ENCODE measurements at places on chromosomes 3 and 15. TPM values are rescaled to one million over a fixed set of nuclear protein-coding genes. Genes with fewer than 3 reads are reported as not detected.

Gene MYZAP
- total RNA-seq = not detected

Gene HYAL2
- total RNA-seq = 7.6 TPM

Gene PATL2
- 8.8 TPM for total RNA-seq

Gene ALG1L2
- 2.8 TPM for total RNA-seq

Gene ATRIP
- total RNA-seq = 24.5 TPM

Gene SLC51A
- not detected for total RNA-seq

Gene CCR8
- not detected for total RNA-seq

Gene CTXN2
- total RNA-seq = 0.35 TPM

Gene ACP3
- 13.7 TPM for total RNA-seq

Gene SKOR1
- total RNA-seq = 1.6 TPM

Gene NPAP1
- total RNA-seq = not detected

Gene STRIT1
- not detected for total RNA-seq

Gene NOX5
- total RNA-seq = not detected

Gene FMN1
- total RNA-seq = 5.8 TPM

DNA sequence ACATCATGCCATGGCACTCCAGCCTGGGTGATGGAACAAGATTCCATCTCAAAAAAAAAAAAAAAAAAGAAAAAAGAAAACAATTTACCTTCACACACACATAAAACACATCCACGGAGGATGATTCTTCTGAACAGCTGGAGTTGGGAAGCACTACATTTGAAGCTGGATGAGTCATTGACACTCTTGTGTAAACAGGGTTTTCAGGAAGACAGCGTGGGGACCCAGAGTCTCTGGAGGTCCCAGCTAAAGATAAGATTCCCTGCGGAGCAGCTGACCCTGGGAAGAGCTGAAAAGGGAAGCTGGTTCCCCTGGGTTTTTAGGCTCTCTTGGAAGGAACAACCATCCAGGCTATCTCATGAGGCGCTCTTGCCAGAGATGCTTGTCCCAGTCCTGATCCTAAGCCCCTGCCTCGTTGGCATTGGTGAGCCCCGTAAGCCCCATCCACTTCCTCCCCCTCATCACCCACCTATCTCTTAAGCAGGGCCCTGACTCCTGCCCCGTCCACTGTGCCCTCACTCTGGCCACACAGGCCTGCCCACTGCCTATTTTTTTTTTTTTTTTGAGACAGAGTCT, 32.0 kb upstream of the FURIN start:
- no peak for DNase-seq

GRCh38 chr3:8739757-8740504, 6.3 kb downstream of the CAV3 start:
- DNase-seq = no peak

- DNase-seq = no peak
These were observed 11.4 kb upstream of the ATP2B2 start for GRCh38 chr3:10516544-10517452.

DNA sequence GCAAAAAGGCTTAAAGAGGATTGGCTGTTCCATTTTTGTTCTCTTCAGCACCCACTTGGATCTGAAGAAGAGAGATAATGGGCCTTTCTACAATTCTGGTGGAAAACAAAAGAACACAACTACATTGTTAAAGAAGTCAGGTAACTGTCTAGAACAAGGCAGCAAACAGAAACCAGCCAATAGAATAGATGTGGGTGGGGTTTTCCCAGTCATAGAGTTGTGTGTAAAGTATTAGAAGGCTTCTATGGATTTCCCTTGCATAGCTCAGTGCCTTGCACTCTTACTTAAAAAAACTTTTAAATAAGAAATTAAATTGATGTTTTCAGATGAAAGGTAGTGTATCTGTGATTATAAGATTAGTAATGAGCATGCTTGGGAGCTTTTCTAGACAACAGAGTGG, 462.7 kb upstream of the ATP11B start:
- DNase-seq = no peak

DNA sequence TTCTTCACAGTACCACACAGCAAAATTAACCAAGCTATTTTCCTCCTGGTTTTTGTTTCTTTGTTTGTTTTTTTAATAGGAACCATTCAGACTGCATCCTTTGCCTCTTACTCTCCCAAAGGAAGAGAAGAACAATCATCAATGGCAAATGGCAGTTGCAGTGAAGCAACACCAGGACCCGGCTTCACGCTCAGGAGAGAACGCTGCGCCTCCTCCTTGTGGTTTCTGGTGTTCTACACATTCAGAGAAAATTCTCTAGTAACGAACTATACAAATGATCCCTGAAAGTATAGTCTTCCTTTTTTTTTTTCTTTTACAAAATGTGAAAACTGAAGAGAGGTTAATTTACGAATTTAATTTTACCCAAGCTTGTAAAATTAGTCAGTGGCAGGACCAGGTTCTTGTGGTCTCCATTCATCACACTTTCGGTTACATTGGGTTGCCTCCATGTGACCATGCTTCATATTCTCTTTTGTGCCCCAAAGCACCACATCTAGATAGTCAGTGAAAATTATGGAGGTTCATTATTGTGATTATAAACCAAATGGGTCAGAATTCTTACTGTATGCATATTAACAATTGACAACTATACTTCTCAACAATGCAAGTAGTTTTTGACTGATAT, 10.6 kb upstream of the MINDY2 start:
- no peak for DNase-seq

GRCh38 chr3:157938154-157938779, 168.0 kb downstream of the SHOX2 start:
- no peak for DNase-seq

GRCh38 chr3:168025076-168025475, 70.6 kb downstream of the GOLIM4 start:
- no peak for DNase-seq

DNA sequence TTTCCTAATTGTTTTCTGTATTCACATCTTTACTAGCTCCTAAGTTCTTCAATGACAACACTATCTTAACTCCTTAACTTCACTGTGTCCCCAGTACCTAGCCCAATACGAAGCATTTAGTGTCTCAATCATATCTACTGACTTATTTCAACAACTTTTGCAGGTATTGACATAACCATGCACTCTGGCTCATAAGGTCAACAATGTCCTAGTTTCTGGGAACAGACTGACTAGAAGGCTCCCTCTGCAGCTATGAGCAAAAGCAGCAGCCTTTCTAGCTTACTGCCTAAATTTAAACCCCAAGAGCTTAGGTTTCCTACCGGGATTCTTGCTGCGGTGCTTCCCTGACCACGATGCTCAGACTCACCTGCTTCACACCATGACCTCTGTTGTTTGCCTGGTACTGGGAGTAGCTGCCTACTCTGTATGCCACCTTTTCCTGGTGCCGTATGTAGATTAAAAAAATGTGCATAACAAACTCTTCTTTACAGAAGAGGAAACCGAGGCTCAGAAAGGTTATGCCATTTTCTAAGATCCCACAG, 767.7 kb downstream of the TUSC7 start:
- DNase-seq = no peak

GRCh38 chr3:172918165-172918564, 167.6 kb downstream of the ECT2 start:
- DNase-seq = no peak

- DNase-seq = no peak
These were observed 2.2 kb downstream of the PLSCR1 start for GRCh38 chr3:146542179-146542578.

DNA sequence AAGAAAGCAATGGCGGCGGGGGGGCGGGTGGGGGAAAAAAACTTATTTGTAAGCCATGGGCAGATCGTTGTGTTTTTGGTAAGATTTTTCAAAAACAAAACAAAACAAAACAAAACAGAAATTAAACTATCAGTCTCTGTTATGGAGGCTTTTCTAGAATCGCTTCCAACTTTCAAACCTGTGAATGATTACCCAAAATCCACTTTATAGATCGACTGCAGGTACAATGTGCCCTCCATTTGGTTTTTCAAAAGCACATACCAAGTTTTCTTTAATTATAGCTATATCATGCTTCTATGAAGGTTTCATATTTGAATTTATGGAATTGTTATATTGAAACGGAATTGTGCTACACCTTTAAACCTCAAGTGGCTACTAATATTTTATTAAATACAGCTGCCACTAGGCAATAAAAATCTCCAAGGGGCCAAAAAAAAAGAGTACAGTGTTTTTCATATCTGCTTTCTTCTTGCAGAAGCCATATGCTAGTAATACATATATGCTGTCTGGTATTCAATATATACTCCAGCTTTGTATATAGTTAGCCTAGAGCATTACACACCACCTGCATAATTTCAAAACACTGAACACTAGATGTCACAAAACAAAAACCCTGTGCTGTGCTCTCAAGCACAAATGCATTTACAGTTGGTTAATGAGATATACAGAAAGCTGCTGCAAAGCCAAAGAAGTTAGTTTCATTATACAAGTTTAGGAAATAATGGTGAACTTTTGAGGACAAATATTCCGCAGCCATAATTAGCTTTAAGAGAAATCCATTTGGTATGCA, 683.8 kb upstream of the NR2F2 start:
- no peak for DNase-seq

DNA sequence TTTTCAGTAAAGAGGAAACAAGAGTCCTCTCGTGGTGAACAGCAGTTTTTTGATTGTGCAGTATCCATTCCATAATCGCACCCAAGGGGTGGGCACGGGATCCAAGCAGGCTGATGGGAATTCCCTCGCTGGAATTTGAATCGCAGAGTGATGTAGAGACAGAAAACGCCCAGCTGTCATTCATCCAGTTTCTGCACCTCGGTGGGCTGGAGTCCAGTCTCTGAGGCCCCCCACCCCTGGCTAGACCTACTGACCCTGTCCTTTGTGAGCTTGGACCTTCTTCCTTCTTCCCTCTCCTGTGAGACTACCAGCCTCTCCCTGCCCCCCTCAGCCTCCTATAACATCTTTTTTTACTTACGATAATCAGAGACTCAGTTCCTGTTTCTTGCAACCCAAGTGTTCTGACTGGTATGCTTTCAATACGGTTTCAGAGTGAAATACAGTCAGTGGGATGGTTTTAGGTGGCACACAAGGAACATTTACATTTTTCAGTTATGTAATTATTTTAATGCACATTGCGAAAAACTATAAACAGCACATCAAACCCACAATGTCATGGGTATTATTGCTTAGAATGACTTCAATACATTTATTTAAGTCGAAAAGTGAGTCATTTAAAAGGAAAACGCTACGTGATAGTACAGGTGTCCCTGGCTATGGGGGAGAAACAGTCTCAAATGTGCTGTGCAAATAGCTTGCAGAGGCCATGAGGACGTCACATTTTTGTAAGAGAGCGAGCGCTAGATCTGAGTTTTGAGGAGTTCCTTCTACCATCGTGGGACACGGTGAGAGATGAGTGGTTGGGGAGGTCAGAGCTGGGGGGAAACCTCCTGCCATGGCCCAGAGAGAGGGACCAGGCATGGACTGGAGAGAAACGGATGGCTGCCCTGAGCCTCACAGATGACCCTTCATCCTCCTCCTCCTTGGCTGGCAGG, 37.5 kb upstream of the CHST2 start:
- peak; percentile 37 for DNase-seq

- DNase-seq = no peak
These were observed 103.9 kb upstream of the ALDH1A3 start for GRCh38 chr15:100775581-100776185.

GRCh38 chr3:65597226-65597951, 441.3 kb downstream of the MAGI1 start:
- no peak for DNase-seq

- DNase-seq = no peak
These were observed 74.0 kb upstream of the POLG start for GRCh38 chr15:89408372-89409183.

DNA sequence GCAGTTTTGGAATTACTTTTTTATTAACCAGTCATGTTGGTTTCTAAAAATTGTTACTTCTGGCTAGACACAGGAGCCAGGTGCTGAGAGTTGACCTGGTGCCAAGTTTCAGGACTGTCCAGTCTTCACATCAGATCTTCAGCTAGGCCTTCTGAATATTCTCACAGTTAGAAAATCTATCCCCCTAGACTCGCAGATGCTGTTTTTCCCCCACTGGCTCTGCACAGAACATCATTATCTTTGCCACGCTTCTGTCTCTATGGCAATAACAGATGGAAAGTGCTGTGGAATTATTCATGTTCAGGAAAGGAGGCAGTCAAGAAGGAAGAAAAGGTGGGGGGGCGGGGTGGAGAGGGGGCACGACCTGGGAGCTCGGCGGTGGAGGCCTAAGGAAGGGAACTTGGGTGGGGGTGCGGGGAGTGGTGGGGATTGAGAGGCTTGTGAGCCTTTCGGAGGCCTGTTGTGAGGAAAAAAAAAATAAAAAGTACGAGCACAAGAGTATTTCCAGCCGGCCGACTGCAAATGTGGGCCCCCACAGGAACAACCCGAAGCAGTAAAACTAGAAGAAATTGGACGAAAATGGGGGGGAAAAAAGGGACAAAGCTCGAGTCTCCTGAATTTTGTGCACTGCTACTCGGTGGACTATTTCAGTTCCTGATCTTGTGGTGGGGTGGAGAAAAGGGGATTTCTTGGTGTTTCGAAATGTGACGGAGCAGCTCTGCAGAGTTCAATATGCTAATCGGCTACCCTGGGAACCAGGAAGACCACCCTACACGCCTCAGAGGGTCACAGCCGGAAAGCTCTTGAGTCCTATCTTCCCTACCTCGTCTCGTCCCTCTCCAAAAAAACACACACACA, 1.5 kb upstream of the SKIL start:
- peak; percentile 72 for DNase-seq

GRCh38 chr3:129520960-129521359, 7.5 kb upstream of the RHO start:
- no peak for DNase-seq

GRCh38 chr15:51866161-51866560, 36.7 kb downstream of the TMOD3 start:
- no peak for DNase-seq

- no peak for DNase-seq
These were observed 59.3 kb downstream of the PIK3R4 start for GRCh38 chr3:130687327-130687726.

- no peak for DNase-seq
These were observed 88.6 kb downstream of the KLF13 start for GRCh38 chr15:31415201-31415600.

DNA sequence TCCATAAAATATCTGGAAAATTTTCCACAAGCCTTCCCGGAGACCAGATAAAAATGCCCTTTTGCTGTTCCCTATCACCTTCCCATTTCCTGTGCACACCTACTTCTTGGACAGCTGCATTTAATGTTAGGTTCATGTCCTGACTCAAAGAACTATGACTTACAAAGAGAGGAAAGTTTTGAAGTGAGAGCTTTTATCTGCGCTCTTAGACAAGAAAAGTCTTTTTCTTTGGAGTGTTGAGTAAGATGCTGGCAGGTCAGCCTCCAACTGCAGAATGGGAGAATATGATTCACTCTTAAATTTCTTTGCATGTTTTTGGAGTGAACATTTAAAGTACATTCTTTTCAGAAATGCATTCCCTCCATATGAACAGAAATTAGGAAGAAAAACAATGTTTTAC, 147.3 kb upstream of the DPH6 start:
- no peak for DNase-seq

DNA sequence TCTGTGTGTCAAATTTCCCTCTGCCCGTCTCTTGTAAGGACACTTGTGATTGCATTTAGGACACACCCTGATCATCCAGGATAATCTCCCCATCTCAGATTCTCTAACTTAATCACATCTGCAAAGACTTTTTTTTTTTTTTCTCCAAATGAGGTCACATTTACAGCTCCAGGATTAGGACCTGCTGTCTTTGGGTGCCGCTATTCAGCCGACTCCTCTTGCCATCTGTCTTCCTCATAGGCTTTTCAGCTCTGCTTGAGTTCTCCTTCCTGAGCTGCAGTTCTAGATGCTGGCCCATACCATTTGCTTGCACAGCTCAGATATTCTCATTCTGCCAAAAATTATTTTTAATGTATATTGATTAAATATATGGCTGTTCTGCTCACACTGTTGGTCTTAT, 94.3 kb upstream of the TLE3 start:
- no peak for DNase-seq

- DNase-seq = no peak
These were observed 46.8 kb upstream of the VPS8 start for GRCh38 chr3:184765047-184765729.

- peak; percentile 65 for DNase-seq
These were observed 22.0 kb downstream of the STARD5 start for GRCh38 chr15:81301815-81302399.
